ENCODE measurements at places on chromosomes 11 and 22. TPM values are rescaled to one million over a fixed set of nuclear protein-coding genes. Genes with fewer than 3 reads are reported as not detected.

GRCh38 chr11:6654281-6655019, 1.2 kb downstream of the DCHS1 start:
- DNase-seq, result peak; percentile 38

- DNase-seq, result peak; percentile 33
Observed at GRCh38 chr22:24370401-24370800, 57.0 kb upstream of the ADORA2A start.

The ART5 gene
- polyA plus RNA-seq, result 2.7 TPM

The CYP2D6 gene
- 1.8 TPM for polyA plus RNA-seq

The SYCE3 gene
- not detected for polyA plus RNA-seq

Measured in muscle of back (tissue), 13 donors.